ENCODE measurements at places on chromosomes 2 and 18.
A peak's percentile ranks its signal among the peaks of the same experiment; 100 is the strongest.

- DNase-seq, result no peak
These were observed 2.5 kb upstream of the MAT2A start for GRCh38 chr2:85536479-85536878.

GRCh38 chr2:146458585-146458984 lies 1386.2 kb upstream of the ACVR2A start:
- no peak for DNase-seq

GRCh38 chr2:203822240-203822639 lies 45.3 kb upstream of the CTLA4 start:
- peak; percentile 55 for DNase-seq

GRCh38 chr18:76823587-76824011 lies 1.2 kb downstream of the ZNF236 start:
- DNase-seq, result no peak

GRCh38 chr2:197891897-197892442 lies 87.6 kb downstream of the PLCL1 start:
- DNase-seq, result no peak

GRCh38 chr2:160493227-160494028 lies at the start of gene RBMS1:
RBMS1 (minus strand) TSS chr2:160493807; CDS start chr2:160493363, 444 bp downstream.
- no peak for DNase-seq

GRCh38 chr2:24635181-24635580 lies 144.1 kb downstream of the NCOA1 start:
- no peak for DNase-seq

DNA sequence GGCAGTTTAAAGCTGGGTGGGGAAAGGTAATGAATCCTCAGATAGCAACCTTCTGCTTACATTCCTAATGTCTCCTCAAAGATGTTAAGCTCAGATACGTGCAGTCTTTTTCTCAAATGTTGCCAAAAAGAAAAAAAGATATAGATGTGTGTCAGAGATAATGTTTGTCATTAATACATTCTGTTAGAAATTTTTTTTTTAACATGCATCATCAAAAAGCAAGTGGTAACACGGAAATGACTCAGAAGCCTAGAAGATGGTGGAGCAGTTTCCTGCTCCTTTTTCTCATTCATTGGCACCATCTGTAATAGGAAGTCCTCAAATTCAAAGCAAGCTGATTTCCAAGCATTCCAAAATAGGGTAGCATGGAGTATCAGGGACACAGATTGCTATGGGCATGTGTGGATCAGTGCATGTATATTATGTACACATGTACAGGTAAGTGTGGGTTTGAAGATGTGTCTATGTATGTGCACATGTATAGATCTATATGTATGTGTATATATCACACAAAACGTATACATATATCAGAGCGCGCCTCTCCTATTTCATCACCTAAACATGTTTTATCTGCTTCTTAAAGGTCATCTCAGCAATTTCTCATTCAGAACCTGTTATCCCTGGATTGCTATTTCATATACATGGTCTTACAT lies 79.9 kb upstream of the ITGB6 start:
- DNase-seq, result no peak

DNA sequence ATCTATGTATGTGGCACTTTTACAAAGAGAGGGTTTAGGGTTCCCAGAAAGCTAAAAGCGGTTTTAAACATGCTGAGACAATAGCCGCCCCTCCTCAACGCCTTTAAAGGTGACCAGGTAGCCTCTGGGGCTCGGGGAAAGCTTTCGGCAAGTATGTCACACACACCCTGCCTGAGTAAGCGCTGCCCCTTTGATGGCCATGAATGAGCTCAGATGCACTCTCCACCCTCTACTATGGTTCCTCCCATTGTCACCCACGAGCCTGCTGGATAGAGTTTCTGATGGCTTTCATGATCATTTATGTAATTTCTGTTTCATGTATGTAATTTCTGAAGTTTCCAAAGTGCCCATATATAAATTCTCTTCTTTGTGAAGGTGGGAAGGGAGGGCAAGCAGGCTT lies 44.1 kb upstream of the GRHL1 start:
- no peak for DNase-seq

GRCh38 chr2:218221000-218221399 lies 4.0 kb downstream of the ARPC2 start:
- no peak for DNase-seq

GRCh38 chr2:128361376-128362131 lies 42.9 kb upstream of the HS6ST1 start:
- no peak for DNase-seq

- DNase-seq, result no peak
These were observed 35.6 kb upstream of the NDUFV2 start for GRCh38 chr18:9066817-9067306.

GRCh38 chr2:127044977-127045661 lies 61.8 kb downstream of the BIN1 start:
- DNase-seq, result no peak

DNA sequence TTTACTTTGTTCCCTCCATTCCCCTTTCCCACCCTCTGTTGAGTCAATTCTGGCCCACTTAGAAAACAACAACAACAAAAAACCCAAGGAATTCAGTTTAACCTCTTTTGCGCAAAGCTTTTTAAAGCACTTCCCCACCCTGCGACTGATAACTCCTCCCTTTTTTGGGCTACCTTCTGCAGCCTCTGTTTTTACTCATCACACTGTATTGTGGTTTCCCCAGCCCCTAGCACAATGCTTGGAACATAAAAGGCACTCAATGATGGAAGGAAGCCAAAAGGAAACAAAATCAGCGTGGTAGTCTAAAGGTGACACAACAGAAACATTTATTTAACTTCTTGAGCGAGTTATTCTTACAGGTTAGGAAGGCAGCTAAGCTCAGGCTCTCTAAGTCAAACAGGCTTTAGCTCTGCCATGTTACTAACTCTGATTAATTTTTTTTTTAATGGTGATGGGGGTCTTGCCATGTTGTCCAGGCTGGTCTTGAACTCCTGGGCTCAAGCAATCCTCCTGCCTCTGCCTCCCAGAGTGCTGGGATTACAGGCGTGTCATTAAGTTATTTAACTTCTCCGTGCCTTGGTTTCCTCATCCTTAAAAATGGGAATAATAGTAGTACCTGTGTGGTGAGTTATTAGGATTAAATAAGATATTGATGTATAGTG lies 1.3 kb downstream of the CEP68 start:
- no peak for DNase-seq

GRCh38 chr18:48742706-48743475 lies 204.1 kb downstream of the CTIF start:
- no peak for DNase-seq

DNA sequence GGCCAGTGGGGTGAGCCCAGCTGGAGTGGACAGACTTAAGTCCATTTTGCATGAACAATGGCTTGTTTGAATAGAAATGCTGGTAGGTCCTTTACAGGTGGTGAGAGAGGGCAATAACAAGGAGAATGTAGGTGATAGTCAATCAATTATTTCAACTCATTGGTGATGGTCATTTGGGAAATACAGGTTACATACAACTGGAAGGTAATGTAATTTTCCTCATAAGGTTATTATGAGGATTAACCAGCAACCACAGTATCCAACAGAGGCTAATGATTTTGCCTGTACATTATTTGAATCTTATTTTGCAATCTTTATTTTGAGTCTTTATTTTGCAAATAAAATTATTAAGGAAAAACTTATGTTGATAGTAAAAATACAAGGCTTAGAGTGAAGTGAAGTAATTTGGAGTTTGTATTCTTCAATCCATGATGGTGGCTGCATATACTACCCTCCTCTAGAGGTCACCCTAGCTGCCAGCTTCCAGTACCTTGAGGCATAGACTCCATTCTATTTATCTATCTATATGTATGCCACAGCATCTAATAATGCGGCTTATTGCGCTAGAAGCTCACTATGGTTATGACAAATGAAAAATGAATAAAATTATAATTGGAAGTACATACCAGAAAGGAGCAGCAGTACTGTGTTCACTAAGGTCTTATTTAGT lies 20.5 kb upstream of the HNMT start:
- DNase-seq, result no peak

GRCh38 chr2:154898269-154898668 lies 199.8 kb downstream of the KCNJ3 start:
- no peak for DNase-seq

DNA sequence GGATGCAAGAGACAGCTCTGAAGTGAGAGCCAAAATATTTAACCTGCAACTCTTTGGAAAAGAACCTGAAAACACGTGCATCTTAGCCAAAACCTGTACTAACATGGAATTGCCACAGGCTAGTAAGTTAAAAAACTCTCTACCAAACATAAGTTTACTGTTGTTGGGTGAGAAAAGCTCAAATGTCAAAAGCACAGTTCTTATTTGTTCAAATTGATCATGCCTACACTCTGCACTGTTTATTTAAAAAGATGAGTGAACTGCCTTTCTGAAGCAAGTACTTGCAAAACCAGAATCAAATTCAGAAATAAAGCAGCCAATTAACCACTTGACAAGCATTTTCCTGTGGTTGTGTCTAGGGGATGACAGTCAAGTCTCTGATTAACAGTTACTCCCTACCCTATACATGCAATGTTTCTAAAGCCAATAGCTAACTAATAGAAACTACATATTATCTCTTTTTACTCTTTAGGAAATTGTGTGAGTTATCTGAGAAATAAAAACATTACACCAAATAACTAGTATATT lies 5.6 kb downstream of the IKZF2 start:
- DNase-seq, result no peak

DNA sequence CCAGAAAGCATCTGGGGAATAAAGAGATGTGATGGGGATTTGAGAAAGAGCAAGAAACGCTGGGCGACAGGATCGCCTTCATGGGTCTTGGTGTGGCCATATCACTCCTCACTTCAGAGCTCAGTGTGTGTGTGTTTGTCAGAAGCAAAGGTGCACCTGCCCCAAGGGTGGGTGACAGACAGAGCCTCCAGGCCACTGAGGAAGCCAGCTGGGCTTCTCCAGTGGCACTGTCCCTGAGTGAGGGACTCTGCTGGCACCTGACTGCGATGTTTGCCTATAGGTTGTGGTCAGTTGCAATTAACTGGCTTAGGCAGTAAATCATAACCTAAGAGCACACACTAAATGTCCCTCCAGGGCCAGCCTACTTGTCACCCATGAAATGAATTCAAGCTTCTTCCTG lies 23.5 kb upstream of the GNAL start:
- DNase-seq, result peak; percentile 89

DNA sequence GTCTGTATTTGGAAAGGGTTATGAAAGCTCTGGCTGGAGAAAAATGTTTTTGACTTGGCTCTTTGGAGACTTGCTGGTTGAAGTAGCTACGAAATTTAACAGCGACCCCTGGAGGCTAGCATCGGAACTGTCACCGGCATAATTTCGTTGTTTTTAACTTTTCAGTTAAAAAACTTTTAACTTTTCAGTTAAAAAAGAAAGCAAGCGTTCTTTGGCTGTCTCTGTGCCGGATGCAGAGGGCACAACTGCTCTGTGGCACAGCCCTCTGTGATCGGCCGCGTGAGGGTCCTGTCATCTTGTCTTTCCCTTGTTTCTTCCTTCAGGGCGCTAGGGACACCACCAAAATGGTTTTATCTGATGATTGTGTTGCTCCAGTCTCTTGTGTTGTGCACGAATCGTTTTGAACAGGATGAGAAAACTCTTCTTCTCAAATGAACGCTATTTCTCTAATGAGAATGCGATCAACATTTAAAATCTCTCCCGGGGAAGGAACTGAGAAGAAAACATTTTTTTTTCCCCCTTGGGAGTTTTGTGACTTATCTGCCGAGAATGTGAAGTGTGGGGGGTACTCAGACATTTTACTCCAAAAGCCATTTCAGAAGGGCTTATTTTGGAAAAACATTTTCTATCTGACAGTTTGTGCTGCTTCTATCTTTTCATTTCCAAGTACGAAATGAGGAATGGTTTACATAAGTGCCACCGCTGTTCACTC lies 57.1 kb downstream of the ADCYAP1 start:
- no peak for DNase-seq

GRCh38 chr2:68018727-68019126 lies 44.1 kb downstream of the C1D start:
- no peak for DNase-seq

DNA sequence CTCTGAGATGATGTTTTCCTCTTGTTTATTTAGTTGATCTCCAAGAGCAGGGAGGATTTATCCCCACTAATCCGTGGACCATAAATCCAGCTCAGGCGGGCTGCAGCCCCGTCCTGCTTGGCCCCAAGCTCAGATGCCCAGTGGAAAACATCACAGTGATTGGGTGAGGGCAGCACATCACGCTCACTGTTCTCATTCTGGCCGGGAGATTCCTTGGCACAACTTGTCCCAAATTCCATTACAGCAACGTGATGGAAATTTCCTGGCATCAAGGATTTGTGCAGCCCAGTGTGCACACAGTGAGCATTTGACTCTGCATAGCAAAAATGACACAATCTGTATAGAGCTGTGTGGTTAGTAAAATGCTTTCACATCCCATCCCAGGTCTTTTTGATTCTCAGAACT lies 96.8 kb downstream of the VAPA start:
- DNase-seq, result no peak

GRCh38 chr18:58579561-58580047 lies 49.3 kb downstream of the ALPK2 start:
- no peak for DNase-seq

- DNase-seq, result no peak
These were observed 32.6 kb downstream of the FASTKD2 start for GRCh38 chr2:206798000-206798399.

GRCh38 chr2:71962911-71963694 lies 184.6 kb downstream of the CYP26B1 start:
- DNase-seq, result peak; percentile 83

- DNase-seq, result no peak
These were observed 71.3 kb upstream of the NRXN1 start for GRCh38 chr2:51103205-51103604.

- DNase-seq, result no peak
These were observed 531.0 kb upstream of the SETBP1 start for GRCh38 chr18:44149706-44150105.

GRCh38 chr2:240205348-240205747 lies 64.9 kb upstream of the OTOS start:
- no peak for DNase-seq

- no peak for DNase-seq
These were observed 32.0 kb downstream of the RAB31 start for GRCh38 chr18:9740071-9740470.

DNA sequence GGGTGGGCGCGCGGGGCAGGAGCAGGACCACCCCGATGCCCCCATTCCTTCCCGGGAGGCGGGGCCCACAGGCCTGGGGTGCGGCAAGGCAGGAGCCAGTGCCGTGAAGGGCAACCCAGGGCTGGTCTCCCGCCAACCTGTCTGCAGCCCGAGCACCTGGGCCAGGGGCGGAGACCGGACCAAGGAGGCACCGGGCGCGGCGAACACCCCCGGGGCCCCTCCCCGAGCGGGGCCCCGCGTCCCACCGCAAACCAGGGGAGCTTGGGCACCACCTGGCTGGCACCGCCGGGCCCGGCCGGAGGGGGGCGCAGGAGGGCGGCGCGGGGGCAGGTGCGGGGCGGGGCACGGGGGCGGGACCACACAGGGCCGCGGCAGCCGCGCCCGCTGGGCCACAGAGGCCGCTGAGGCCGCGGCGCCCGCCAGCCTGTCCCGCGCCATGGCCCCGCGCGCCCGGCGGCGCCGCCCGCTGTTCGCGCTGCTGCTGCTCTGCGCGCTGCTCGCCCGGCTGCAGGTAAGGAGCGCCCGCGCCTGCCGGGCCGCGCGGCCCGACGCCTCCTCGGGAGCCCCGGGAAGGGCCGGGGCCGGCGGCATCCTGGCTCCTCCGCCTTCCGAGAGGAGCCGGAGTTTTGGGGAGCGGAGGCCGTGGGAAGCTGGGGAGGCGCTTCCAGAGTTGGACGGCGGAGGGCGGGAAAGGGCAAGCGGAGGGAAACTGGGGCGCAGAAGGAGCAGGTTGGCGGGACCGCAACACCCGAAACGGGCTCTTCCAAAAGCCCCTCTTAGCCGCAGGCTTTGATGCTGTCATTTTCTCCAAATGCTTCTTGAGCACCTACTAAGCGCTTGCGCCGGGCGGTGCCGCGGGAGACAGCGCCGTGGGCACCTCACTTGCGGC lies at the start of gene TNFRSF11A:
Gene TNFRSF11A (plus strand): TSS at position 394 of the 889 bp plus-strand sequence. CDS start 43 bp downstream, at position 437.
- no peak for DNase-seq

All from esophagus muscularis mucosa (tissue), 4 donors.